CD4-positive, alpha-beta T cell treated with Interleukin-4 for 4 hours (primary cell): ENCODE measurements at places on chromosomes 6 and 20.

- DNase-seq: no peak
Observed at GRCh38 chr20:35629427-35630145, 14.0 kb downstream of the SPAG4 start.

GRCh38 chr6:27188885-27189418, 58.5 kb upstream of the PRSS16 start:
- peak; percentile 77 for DNase-seq

GRCh38 chr20:3686867-3687321, 5.1 kb upstream of the ADAM33 start:
- no peak for DNase-seq

GRCh38 chr20:18718129-18718528, 95.5 kb upstream of the SCP2D1 start:
- DNase-seq: no peak

GRCh38 chr6:44234101-44235025, 11.0 kb downstream of the SLC29A1 start:
- DNase-seq: no peak

- no peak for DNase-seq
Observed at GRCh38 chr6:56757588-56757984, 114.9 kb upstream of the DST start.

DNA sequence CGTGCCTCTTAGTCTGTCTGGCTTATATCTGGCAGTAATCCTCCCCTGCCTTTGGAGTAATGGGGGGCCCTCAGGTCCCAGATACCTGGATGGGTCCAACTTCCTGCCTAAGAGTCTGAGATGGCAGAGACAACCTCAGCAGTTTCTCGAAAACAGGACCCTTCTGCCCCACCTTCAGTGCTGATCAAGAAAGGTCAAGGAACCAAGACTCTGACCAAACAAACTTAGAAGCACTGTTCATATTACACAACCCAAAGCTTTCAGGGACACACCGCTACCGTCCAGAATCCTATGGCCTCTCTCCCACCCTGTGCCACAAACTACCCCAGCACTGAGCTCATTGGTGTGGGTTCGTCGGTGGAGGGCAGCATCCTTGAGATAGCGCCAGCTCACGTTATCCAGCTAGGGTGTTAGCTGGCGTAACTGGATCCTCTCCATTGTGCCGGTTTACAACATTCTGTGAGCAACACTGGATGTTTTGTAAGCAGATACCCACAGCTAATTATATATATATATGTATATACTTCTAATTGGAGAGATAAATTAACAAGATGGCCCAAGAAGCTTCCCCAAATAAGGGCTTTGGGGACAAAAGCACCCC, 7.6 kb upstream of the TMC2 start:
- DNase-seq: no peak

GRCh38 chr6:92231171-92231701, 1188.1 kb downstream of the EPHA7 start:
- DNase-seq: no peak
